ENCODE measurements at places on chromosomes 13 and 19.

GRCh38 chr19:12774588-12775555, at the start of gene HOOK2:
HOOK2 (minus strand) TSS chr19:12775552; CDS start chr19:12775449, 103 bp downstream.
- peak; percentile 48 for DNase-seq

DNA sequence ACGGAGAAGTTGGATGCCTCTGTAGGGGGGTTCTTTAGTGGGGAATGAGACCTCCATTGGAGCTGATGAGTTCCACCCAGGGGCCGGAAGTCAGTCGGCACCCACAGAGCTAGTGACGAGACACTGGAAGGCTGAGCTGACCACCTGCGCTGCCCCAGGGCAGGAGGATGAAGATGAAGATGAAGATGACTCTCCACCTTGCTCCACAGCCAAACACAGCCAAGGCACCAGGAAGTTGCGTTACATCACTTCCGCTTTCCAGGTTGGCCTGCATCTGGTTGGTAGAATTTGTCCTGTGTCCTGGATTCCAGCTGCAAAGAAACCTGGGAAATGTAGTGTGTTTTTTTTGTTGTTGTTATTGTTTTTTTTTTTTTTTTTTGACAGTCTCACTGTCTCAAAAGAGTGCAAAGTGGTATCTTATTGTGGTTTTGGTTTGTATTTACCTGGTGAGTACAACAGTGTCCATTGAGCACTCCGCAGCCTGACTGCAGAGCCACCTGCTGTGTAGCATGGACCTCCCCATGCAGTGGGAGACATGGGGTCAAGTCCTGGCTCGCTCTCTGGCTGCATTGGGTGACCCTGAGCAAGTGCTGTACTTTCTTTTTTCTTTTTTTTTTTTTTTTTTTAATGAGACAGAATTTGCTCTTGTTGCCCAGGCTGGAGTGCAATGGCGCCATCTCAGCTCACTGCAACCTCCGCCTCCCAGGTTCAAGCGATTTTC, 1.9 kb downstream of the TBC1D17 start:
- no peak for DNase-seq

GRCh38 chr13:96968027-96968426, 26.2 kb downstream of the OXGR1 start:
- DNase-seq = no peak

- no peak for DNase-seq
Observed at GRCh38 chr13:88051746-88052482, 380.7 kb downstream of the SLITRK5 start.

GRCh38 chr13:18978447-18978846, 203.2 kb downstream of the TUBA3C start:
- no peak for DNase-seq

- no peak for DNase-seq
Observed at GRCh38 chr13:74346960-74347359, 212.8 kb upstream of the KLF12 start.

GRCh38 chr13:25375727-25376358, 4.1 kb downstream of the ATP8A2 start:
- no peak for DNase-seq

GRCh38 chr13:92196591-92197256, 798.3 kb downstream of the GPC5 start:
- no peak for DNase-seq

DNA sequence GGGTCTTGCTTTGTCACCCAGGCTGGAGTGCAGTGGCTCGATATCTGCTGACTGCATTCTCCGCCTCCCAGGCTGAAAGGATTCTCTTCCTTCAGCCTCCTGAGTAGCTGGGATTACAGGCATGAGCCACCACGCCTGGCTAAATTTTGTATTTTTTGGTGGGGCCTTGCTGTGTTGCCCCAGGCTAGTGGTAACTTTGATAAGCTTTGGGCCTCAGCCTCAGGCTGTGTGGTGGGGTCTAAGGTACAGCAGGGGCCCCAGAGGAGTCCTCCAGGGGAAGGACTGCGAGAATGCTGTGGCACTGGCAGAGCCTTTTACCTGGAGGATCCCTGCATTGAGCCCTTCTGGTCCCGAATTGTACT, 7.2 kb downstream of the DOT1L start:
- no peak for DNase-seq

GRCh38 chr13:47144782-47145181, 247.9 kb upstream of the HTR2A start:
- DNase-seq = no peak

- no peak for DNase-seq
Observed at GRCh38 chr13:32310134-32310706, 4.9 kb downstream of the ZAR1L start.

- DNase-seq = no peak
Observed at GRCh38 chr19:13095393-13095784, 7.3 kb downstream of the LYL1 start.

DNA sequence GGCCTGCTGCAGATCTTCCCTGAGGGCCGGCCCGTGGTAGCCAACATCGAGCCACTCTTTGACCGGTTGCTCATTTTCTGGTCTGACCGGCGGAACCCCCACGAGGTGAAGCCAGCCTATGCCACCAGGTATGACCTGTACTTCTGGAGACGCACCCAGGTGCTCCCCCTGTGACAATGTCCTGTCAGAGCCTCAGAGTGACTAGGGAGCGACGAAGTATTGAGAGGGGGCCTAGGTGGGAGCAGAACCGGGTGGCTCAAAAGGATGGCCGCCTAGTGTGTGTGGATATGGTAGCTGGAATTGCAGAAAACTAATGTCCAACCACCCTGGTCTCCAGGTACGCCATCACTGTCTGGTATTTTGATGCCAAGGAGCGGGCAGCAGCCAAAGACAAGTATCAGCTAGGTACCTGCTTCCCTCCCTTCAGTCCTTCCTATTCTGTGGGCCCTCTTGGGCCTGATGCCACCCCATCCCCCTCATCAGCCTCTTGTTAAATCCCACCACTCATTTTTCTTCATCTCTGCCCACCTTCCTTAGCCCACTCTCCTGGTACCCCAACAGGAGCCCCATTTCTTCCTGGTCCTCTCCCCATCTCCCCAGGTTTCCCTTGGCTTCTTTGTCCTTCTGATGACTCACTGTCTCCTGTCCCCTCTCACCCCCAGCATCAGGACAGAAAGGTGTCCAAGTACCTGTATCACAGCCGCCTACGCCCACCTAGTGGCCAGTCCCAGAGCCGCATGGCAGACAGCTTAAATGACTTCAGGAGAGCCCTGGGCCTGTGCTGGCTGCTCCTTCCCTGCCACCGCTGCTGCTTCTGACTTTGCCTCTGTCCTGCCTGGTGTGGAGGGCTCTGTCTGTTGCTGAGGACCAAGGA, 8.4 kb downstream of the EGLN2 start:
- DNase-seq = no peak

DNA sequence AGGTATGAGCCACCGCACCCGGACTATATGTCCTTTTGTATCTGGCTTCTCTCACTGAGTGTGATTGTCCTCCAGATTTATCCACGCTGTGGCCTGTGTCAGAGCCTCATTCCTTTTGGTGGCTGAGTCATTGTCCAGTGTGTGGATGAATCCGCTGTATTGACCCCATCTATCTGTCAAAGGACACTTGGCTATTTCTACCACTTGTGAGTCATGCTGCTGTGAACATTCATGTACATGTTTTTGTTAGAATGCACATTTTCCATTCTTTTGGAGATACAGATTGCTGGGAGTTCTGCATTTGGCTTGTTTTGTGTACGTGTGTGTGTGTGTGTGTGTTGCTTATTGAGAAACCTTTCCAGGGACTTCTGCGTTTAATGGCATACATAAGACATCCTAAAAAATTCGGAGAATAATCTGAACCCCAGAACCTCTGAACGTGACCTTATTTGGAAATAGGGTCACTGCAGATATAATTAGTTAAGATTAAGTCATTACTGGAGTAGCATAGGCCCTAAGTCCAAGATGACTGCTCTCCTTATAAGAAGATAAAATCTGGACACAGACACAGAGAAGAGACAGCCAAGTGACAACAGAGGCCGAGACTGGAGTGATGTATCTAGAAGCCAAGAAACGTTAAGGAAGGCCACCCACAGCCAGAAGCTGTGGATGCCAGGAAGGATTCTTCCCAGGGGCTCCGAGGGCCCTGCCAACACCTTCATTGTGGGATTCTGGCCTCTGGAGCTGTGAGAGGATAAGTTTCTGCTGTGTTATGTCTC, 4.9 kb upstream of the GIPC3 start:
- DNase-seq = no peak

- no peak for DNase-seq
Observed at GRCh38 chr13:105291987-105292386, 1243.5 kb downstream of the EFNB2 start.

GRCh38 chr13:113178070-113178895, 19.8 kb downstream of the PROZ start:
- DNase-seq = no peak

DNA sequence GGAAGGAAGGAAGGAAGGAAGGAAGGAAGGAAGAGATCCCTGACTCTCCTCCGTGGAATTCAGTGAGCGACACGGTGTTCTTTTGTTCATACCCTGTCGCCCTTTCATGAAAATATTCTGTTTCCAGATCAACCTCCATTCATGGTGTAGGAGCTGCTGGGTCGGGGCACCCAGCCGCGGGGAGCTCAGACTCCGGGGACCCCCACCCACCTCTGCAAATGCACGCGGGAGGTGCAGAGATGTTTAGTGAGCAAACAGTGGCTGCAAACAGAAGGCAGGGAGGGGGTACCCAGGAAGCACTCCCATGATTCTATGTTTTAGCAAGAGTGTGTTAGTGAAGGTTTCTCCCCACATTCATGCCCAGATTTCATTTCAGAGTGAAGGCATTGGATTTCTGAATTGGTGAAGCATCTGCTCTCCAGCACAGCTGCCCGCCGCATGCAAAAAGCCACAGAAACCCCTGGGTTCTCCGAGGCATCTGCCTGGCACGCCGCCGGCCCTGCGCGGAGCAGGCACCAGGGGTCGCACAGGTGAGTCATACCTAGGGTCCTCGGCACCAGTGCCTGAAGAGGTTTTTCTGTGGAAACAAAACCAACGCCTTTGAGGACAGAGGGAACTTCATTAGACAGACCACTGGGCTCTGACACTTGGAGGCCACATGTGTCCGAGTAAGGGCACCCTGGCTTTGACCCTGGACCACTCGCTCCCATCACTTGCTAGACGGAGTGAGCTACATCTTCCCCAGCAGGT, 80.6 kb downstream of the ZNF557 start:
- no peak for DNase-seq

DNA sequence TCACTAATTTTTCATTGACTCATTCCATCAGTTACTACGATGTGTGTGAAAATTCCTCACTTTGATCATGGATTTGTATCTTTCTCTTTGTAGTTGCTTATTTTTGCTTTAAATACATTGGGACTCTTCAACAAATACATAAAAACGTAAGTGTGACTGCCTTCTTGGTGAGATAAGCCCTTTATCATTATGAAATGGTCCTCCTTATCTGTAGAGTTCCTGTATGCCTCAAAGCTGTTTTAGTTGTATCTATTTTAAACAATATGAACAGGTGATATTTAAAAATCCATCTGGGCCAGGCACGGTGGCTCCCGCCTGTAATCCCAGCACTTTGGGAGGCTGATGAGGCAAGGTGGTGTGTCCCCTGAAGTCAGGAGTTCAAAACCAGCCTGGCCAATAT, 11.3 kb downstream of the DCUN1D2 start:
- no peak for DNase-seq

- DNase-seq = no peak
Observed at GRCh38 chr19:13149628-13150186, 468 bp downstream of the STX10 start.

GRCh38 chr13:49310251-49310650, 62.5 kb downstream of the CDADC1 start:
- DNase-seq = no peak

GRCh38 chr13:99103536-99103935, 97.1 kb upstream of the UBAC2 start:
- DNase-seq = no peak

GRCh38 chr19:10403137-10404021, at the start of gene CDC37:
CDC37 (minus strand) TSS chr19:10403542; CDS start chr19:10403479, 63 bp downstream.
- peak; percentile 97 for DNase-seq

- DNase-seq = no peak
Observed at GRCh38 chr13:85170372-85170771, 628.8 kb downstream of the SLITRK6 start.
